ENCODE measurements at places on chromosomes 4 and X.

GRCh38 chr4:153710681-153711080 lies 26.6 kb downstream of the TLR2 start:
- DNase-seq: no peak

- no peak for DNase-seq
Observed at GRCh38 chrX:117808426-117808825, 308.2 kb downstream of the KLHL13 start.

- DNase-seq: no peak
Observed at GRCh38 chrX:48035891-48036290, 29.1 kb downstream of the SPACA5 start.

DNA sequence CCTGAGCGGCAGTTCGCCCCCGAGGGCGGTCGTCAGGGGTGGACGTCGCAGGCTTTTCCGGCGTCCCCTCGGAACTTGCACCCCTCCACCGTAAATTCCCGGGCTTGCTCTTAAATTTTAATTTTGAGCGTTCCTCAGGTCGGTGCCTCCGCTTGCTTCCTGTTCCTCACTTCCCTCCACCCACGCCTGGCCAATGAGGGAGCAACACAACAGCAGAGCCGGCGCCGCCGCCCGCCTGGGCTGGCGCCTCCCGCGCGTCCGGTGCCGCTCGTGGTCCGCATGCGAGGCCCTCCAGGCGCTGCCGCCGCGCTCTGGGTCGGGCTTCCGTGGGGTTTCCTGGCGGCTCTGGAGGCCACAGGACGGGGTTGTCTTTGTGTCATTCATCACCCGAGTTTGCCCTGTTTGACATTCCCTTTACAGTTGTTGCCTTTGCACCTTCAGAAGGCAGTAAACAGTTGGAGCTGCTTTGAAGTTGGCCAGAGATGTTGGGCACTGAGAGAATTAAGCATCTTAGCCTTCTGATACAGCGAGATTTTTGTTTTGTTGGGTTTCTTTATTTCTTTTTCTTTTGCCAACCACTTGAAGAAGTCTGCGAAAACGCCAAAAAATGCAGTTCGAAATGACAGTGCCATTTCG lies 692 bp downstream of the SPCS3 start:
- peak; percentile 90 for DNase-seq

GRCh38 chr4:67714248-67714583 lies 13.3 kb upstream of the UBA6 start:
- DNase-seq: peak; percentile 72

DNA sequence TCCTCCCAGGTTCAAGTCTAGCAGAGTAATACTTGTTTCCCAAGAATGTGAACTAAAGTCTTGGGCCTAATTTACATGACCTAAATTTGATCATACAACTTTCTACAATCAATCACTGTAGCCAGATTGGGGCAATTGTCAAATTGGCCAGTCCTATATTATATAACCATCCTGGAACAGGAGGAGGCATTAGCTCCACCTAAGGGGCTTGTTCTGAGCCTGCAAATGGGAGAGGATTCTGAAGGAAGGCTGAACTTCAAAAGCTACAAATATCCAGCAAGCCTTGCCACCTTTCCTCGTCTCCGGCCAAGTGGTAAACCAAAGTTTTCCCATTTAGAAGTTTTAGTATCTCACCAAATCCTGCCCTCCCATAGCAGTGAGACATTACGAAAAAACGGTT lies 1289.6 kb upstream of the TENM3 start:
- no peak for DNase-seq

DNA sequence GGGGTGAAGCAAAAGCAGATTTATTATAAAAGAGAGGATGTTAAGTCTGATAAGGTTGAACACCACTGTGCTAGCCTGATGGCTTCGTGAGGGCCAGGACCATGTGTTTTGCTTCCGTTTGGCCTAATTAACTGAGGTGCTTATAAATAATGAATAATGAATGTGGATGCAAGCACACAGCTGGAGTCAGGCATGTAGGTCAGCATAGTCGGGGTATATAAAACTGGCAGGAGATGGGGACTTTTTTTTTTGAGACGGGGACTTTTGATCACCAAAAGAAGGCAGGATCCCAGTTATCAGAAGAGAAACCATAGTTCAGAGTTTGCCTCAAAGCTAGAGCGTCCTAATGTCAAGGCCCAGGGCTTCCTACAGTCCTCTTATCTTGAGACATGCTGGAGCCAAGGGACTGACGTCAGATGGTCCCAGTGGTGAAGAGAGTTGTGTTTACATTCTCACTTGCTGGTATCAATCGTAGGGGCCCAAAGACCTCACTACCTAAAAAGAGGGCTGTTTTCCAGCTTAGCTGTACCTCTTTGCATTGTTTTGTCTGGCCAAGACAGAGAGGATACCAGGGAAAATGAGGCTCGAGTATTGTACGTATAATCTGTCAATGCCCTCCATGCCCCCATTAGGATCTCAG lies 50.4 kb downstream of the RTL9 start:
- no peak for DNase-seq

GRCh38 chr4:41611881-41612871 lies 74.2 kb downstream of the LIMCH1 start:
- no peak for DNase-seq

- no peak for DNase-seq
Observed at GRCh38 chr4:36863601-36864000, 380.9 kb upstream of the NWD2 start.

DNA sequence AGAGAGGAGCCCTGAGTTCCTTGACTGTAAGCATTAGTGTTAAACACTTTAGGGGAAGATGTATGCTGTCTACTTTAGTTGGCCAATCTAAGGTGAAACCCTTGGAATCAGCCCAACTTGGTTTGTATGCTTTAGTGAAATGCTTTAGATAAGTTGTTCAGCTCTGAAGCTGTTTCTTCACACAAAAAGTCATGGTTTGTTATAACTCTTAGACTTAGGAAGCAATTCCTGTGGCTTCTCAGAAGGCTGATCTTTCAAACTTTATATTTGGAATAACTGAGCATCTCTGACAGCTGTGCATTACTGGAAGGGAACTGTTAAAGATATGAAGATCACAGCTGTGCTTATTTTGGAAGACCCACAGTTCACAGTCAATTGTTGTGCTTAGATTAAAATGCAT lies 714.1 kb downstream of the FAT4 start:
- DNase-seq: no peak

DNA sequence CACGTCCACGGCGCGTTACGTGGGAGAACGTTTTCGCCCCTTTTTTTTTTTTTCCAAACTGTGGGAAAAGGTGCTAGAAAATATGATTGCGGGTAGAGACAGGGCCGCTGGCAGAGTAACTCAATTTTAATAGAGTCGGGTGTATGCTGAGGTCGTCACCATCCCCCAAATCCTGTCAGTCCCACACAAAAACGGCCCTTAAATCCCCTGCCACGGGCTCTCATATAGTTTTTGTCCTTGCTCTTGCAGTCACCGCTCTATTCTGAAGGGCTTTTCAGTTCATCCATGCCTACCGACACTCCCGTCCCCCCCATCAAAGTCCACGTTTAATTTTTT lies 796 bp upstream of the MED14 start:
- DNase-seq: no peak

DNA sequence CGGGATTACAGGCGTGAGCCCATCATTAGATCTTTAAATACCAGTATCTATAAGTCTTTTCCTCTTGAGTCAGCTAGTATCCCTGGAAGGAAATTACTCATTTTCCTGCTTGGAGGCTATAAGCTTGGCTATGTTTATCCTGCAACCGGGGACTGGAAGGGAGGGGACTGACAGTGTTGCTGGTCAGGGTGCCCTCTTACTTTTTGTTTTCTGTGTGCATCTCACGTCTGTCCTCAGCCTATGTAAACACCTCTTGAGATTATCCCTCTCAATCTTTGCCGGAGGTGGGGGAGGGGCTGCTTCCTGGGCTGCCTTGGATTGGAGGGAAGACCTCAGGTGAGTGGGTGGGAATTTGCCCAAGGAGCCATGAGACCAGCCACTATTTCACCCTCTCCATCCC lies 37.0 kb downstream of the HTT start:
- no peak for DNase-seq

- no peak for DNase-seq
Observed at GRCh38 chrX:86197815-86198214, 49.6 kb downstream of the DACH2 start.

- no peak for DNase-seq
Observed at GRCh38 chrX:38657562-38657961, 96.2 kb downstream of the TSPAN7 start.

GRCh38 chrX:154600759-154601374 lies 15.9 kb downstream of the CTAG1A start:
- DNase-seq: no peak

All from activated naive CD8-positive, alpha-beta T cell treated with anti-CD3 and anti-CD28 coated beads for 36 hours (primary cell).